ENCODE measurements at places on chromosomes 4 and X.

- DNase-seq = no peak
These were observed 128.7 kb downstream of the FHIP1A start for GRCh38 chr4:151537687-151538086.

- no peak for DNase-seq
These were observed 81.3 kb upstream of the TSPAN5 start for GRCh38 chr4:98739751-98740150.

DNA sequence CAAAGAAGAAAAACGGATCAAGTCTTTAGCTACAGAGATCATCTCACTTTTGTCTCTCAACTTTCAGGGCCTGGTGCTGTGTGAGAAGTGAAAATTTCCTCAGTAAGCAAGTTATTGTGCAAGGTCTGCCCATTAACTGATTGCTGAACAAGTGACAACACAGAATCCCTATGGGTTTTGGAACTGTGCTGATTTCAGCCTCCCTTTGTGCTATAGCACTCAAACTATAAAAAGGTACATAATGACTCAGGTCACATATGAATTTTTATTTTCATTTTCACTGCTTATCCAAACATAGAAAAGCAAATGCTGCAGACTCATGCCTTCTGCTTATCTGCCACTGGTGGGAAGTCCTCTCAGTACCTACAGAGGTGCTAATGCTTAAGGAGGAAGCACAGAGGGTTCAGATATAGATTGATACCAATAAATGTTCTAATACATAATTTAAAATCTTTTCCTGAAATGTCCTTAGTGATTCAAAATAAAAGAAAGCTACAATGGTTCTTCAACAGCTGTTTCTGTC lies 576.2 kb upstream of the CT83 start:
- no peak for DNase-seq

DNA sequence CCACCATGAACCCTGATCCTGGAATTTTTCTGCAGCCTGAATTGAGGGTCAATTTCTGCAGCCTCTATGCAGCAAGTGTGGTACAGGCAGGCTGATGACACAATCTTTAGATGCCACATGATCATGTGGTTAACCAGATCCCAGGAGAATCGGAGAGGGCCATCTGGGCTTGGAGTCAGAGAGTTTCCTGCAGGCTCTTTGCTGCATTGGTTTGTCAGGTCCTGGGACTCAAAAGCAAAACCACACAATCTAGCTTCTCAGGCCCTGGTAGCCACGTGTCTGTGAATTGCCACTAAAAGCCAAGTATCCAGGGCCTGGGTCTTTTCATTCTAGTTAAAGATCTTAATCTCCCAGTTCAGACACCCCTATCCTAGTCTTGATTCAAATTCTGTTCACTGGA lies 464.5 kb downstream of the BCOR start:
- DNase-seq = no peak

GRCh38 chrX:131783555-131784308 lies 239.4 kb upstream of the STK26 start:
- no peak for DNase-seq

DNA sequence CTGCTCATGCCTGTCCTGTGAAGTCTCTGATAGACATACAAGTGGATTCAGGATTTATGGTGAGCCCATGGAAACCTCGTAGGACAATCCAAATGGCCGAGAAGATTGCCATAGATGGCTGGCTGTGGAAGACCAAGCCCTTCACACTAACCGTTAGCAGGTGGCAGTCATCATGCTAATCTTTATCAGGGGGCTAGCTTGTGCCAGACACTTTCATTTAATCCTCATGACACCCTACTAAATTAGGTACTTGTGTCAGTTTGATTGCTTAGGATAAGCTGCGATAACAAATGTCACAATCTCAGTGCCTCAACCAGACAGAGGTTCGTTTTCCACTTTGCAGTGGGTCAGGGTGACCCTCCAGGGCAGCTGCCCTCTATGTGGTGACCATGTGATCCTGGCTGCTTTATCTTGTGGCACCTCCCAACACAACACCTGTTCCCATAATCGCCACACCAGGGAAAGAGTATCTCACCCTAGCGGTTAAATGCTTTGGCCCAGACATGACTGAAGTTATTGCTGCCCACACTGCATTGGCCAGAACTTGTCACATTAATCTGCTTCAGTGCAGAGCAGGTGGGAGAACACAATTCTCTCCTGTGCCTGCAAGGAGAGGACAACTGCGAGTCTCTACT lies 60.8 kb downstream of the REPS2 start:
- DNase-seq = no peak

GRCh38 chrX:110395877-110396276 lies 37.2 kb downstream of the RTL9 start:
- no peak for DNase-seq

DNA sequence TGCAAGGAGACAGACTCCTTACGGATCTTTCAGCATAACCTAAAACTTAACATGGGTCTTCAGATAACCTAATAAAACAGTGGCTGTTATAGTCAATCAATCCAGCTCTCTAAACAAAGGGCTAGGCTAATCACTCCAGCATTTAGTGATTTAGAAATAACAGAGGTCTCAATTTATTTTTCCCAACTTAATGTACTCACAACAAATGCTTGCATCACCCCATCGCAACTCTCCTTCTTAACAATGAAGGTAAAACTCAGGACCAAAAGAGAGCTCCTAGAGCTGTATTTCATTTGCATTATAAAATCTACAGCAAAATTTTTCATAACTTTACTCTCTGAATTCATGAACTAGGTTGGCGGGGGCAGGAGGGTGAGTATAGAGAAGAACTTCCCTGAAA lies 1.1 kb downstream of the LIN54 start:
- no peak for DNase-seq

DNA sequence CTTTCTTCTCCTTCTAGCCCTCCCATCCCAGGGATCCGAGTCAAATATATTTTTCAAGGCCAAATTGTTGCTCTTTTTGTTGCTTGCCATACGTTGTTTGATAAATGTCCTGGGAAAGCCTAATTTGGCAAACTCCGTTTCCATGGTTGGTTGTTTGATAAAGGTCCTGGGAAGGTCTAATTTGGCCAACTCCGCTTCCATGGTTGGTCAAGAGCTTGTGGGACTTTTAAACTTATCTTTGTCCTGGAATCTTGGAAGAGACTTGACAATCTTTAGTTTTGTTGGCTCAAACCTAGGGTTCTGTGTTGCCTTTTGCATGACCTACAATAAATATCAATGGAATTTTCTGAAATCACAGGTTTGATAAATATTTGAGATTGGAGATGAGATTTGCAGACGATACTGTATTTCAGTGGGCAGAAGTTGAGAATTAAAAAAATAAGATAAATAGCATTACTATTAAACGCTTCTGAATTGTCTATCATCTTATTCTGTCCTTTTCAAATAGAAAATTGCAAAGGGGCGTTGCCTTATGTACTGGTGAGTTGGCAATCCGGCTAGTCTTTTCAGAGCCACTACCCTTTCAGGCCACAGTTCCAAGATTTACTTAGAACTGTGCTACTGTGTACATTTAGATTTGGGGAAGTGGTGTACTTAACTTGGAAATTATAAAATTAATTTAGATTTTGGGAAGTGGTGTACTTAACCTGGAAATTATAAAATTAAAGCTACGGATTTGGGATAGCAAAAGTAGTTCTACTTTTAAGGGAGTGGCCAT lies 804 bp downstream of the OSTC start:
- DNase-seq = no peak

DNA sequence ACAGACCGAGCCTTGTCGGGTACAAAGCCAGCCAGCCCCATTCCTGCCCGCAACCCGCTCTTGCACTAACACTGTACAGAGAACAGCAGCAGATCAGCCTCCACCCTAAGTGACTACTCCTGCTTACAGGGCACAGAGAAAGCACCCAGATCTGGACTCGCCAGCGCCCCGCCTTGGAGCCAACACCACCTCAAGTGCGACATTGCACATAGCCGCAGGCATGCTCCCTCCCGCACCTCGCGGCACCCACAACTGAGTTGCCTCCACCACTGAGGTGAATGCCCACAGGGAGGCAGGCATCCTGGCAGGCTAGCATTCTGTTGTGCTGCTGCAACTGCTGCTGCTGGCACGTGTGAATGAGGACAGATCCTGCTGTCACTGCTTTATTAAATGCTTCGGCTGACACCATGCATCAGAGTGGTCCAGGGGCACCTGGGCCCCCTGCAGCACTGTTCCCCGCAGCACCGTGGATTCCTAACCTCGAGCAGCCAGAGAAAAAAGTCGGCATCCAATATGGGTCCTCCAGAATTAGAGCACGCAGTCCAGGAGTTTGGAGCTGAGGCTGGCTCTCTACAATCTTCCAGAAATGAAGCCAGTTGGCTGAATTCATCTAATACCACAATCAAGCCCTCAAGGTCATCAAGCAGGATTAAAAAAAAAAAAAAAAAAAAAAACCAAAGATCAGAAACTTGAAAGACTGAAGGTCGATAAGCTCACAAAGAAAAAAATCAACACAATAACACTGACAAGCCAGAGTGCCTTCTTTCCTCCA lies 352.9 kb downstream of the GASK1B start:
- no peak for DNase-seq

GRCh38 chr4:165656399-165656798 lies 216.6 kb upstream of the TLL1 start:
- no peak for DNase-seq

- DNase-seq = no peak
These were observed 194.3 kb downstream of the ARHGAP24 start for GRCh38 chr4:85669204-85669603.

DNA sequence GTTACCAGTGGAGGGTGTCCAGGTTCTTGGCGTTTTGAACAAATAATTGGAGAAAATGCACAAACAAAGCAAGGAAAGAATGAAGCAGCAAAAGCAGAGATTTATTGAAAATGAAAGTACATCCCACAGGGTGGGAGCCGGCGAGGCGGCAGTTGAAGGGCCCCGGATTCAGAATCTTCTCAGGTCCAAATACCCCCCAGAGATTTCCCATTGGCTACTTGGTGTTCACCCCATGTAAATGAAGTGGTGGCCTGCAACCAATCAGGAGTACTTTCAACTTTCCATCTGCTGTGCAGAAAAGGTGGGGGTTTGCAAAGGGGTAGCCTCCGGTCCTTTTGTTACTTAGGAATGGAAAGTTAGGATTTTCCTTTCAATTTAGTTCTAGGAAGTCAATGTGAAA lies 1447.0 kb downstream of the C4orf33 start:
- DNase-seq = no peak

DNA sequence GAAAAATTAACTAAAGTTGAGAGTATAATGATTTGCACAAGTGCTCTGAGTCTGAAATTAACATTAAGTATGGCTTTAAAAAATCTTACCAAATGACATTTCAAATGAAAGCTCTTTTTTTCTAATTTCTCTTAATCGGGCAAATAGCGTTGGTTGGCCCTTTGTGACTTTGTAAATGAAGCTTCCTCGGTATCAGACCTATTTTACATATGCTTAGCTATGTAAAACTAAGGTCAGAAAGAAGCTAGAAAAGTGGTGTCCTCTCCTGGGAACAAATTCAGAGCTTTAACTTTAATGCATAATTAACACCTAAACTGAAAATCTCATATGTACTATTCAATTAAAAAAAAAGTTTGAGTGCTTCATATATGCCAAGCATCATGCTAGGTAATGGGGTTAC lies 62.7 kb downstream of the N4BP2 start:
- DNase-seq = no peak

GRCh38 chr4:41192136-41192535 lies 22.2 kb downstream of the APBB2 start:
- no peak for DNase-seq

DNA sequence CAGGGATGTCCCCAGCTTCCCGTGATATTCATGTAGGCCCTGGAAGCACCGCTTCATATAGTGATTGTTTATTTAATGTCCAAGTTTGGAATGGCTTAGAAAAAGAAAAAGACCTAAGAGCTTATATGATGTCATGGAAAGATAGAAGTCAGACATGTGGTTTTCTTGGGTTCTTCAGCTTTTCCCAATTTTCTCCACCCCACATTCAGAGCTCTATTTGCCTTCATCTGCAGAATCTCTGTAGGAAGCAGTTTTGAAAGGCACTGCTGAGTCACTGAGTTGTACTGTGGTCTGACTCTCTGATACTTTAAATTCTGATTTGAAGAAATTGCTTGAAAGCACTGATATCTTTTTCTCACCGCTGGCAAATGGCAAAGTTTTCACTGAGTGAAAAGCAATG lies 120.6 kb upstream of the EDNRA start:
- DNase-seq = no peak

DNA sequence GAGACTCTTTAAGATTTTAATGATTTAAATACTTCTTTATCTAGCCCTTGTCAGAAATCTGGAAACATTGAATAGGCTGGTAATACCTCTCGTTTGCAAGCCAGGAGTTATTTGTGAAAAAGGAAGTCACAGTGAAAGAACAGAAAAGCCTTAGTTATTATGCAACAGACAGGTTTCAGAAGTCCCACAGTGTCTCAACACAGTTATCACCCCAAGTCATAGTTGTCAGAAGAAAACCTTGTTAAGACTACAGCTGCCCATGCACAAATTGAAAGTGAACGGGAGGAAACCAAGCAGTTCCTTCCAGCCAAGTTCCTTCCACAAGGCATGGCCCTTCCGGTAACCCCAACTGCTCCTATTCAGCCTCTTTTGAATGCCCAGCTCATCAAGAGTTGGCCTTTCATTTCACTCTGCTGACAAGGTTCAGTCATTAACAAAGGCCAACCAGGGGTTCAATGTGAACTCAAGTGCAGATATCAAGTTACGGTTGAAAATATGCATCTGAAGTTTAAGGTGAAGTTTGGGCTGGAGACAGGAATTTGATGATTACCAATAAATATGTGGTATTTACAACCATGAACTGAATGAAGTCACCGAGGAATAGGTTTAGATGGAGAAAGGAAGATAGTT lies 15.6 kb downstream of the ALPK1 start:
- DNase-seq = no peak

GRCh38 chrX:13903405-13903804 lies 86.5 kb upstream of the GPM6B start:
- no peak for DNase-seq

GRCh38 chrX:16022580-16023200 lies 100.7 kb upstream of the GRPR start:
- DNase-seq = no peak

DNA sequence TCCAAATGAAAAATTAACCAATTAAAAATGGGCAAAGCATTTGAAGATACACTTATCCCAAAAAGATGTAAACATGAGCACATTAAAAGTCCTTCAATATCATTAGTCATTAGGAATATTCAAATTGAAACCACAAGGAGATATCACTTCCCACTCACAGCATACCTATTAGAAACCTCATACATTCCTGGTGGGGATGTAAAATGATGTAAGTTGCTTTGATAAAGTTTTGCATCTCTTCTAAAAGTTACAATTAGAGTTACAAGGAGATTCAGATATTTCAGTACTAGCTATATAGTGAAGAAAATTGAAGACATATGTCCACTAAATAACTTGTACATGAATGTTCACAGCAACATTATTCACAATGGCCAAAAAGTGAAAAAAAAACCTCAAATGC lies 1109.3 kb upstream of the LCORL start:
- no peak for DNase-seq

DNA sequence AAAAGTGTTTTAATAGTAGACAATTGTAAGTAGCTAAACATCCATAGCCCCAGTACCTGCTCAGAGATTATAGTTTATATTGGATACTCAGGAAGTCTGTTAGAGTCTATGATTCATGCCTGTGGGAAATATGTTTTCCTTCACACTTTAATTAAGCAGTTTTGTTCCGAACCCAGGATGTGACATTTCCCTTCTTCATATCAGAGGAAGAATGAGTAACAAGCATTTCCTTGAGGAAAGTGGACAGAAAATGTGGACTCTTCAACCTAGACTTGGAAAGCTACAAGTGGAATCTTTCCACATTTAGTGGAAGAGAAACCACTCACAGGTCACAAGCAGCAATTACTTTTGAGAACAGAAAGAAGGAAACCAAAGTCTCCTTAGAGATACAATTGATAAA lies 419.4 kb downstream of the C4orf33 start:
- DNase-seq = no peak

- no peak for DNase-seq
These were observed 586.6 kb downstream of the RAPGEF2 start for GRCh38 chr4:159689526-159689925.

Measured in cortex of kidney (tissue), 1 donor.